ENCODE measurements at places on chromosomes 2 and 18.

GRCh38 chr2:82316586-82316985 lies 2012.0 kb upstream of the LRRTM1 start:
- no peak for DNase-seq

DNA sequence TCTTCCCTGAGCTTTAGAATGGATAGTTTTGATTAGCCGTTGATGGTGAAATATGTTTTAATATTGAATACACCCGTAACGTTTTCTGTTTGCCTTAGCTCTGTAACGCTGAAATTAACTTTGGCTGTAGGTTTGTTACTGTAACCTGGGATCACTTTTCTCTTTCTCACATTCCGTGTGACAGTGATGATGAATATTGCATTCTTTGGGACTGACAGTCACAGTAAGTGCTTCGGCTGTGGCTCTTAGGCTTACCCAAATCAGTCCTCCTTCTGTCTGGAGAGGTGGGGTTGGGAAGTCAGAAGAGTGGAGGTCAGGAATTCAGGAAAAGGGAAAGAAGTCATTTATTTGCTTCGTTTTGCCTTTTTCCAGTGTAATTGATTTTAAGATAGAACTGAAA lies 18.0 kb downstream of the RMC1 start:
- DNase-seq, result no peak

DNA sequence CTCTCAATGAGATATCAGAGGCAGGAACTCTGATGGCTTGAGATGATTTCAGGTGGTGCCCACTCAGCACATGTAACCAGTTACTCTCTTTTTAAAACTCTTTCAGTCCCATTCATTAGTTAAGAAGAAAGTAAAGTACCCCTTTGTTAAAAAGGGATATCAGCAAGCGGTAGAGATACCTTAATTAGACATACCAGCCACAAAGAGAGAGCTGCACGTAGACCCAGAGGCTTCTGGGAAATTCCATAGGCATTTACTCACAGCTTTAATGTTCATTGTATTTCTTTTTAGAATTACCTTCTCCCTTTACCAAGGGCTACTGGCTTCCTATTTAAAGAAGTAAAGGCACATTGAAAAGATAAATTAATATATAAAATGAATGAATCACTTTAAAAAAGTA lies 63.3 kb downstream of the LYPD6B start:
- DNase-seq, result no peak

- DNase-seq, result peak; percentile 3
Measured at GRCh38 chr18:62186499-62186773, 420 bp downstream of the PIGN start.

- DNase-seq, result no peak
Measured at GRCh38 chr2:238313289-238313990, 6.9 kb upstream of the TRAF3IP1 start.

DNA sequence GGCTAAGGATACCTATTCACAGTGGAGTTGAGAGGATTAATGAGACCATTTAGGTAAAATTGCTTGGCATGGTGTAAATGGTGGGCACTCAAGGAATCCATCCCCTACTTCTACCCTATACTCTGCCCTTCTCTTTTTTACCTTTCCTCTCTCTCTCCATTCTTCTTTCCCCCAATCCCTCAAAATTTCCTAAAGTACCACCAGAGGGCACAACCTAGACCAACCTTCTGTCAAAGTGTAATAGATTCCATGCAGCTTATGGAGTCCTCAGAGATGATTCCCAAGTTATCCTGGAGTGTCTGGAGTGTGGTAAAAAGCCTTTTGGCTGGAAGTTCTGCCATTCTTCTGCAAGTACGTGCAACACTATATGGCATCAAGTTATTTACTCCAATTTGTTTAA lies 33.0 kb upstream of the CCDC195 start:
- DNase-seq, result no peak

- no peak for DNase-seq
Measured at GRCh38 chr2:96264086-96264485, 1.7 kb downstream of the TMEM127 start.

DNA sequence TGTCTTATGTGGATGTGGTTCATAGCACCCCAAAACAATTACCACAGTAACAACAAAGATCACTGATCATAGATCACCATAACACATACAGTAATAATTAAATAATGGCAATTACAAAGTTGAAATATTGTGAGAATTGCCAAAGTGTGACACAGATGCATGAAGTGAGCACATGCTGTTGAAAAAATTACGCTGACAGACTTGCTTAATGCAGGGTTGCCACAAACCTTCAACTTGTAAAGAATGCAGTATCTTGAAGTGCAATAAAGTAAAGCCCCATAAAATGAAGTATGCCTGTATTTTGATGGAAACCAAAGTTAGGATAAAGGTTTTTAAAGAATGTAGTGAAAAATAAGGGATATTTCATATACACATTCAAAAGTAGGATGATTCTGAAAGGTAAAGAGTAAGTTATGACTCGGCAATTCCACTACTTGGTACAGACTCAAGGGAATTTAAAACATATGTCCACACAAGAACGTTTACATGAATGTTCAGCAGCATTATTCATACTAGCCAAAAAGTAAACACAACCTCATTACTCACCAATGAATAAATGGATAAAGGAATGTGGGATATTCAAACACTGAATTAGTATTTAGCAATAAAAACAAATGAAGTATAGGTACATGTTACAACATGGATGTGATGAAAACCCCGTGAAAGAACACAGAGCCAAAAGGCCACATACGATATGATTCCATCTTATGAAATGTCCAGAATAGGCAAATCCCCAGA lies 61.6 kb downstream of the SCN9A start:
- DNase-seq, result peak; percentile 87

- peak; percentile 52 for DNase-seq
Measured at GRCh38 chr18:26470011-26470637, 78.2 kb downstream of the KCTD1 start.

GRCh38 chr2:196286821-196287220 lies 115.4 kb upstream of the STK17B start:
- no peak for DNase-seq

DNA sequence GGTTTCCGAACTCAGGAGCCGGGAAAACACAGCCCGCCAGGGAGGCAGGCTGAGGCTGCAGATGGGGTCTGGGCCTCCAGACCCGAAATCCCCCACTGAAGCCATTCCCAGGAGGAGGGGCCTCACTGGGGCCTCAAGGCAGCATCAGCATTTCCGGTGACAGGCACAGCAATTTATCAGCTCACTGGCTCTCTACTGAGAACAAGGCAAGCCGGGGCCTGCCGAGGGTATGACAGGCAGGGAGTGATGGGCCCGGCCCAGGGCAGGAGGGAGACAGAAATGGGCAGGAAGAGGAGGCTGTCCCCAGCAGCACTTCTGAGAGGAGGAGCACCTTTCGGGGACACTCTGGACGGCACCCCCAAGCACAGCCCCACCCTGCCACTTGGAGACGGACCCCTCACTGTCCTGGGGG lies 12.5 kb downstream of the SDC1 start:
- DNase-seq, result peak; percentile 40

GRCh38 chr18:46322411-46322891 lies 218.3 kb downstream of the HAUS1 start:
- DNase-seq, result no peak

GRCh38 chr2:64730551-64731262 lies 77.0 kb upstream of the SERTAD2 start:
- DNase-seq, result peak; percentile 24

GRCh38 chr2:207778298-207778882 lies 8.7 kb upstream of the FZD5 start:
- no peak for DNase-seq

- no peak for DNase-seq
Measured at GRCh38 chr2:180604077-180604476, 376.3 kb upstream of the UBE2E3 start.

- no peak for DNase-seq
Measured at GRCh38 chr2:47310801-47311560, 92.0 kb upstream of the MSH2 start.

DNA sequence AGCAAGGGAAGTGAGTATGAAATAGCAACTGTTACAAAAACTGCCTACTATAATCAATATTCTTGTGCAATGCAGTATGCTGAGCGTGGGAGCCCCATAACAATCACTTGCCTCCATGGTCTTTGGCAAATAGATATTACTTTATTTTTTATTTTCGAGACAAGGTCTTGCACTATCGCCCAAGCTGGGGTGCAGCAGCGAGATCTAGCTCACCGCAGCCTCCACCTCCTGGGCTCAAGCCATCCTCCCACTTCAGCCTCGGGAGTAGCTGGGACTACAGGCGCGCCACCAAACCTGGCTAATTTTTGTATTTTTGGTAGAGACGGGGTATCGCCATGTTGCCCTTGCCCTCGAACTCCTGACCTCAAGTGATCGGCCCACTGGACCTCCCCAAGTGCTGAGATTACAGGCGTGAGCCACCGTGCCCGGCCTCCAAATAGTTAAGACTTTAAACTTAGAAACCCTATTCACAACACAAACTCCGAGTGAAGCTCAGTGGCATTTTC lies 1.2 kb upstream of the CCNT2 start:
- DNase-seq, result no peak

DNA sequence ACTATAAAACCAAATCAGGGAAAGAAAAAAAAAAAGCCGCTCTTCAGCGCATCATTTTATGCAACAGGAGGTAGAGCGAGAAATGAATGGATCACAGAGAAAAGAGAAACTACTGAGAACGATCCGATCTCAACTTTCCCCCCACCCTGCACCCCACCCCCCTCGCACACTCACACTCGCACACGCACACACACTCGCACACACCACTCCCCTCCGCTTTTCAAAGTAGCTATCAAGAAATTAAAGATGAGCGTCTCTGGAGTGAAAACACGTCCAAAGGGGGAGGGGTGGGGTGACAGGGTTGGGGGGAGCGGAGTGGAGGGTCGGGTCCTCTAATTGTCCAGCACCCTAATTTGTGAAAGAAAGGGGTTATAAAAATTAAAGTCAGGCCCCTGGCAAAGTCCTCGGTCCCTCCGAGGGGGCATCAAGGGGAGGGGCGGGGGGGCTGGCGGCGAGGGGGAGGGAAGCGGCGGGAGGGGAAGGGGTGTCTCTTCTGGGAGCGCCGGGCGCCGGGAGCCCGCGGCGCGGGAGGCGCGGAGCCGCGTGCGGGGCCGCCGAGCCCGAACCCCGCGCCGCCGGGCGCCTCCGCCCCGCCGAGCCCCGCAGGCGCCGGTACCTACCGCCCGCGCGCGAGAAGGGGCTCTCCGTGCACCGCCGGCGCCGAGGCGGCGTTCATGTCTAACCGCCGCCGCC lies 428 bp downstream of the TCF4 start:
- no peak for DNase-seq

DNA sequence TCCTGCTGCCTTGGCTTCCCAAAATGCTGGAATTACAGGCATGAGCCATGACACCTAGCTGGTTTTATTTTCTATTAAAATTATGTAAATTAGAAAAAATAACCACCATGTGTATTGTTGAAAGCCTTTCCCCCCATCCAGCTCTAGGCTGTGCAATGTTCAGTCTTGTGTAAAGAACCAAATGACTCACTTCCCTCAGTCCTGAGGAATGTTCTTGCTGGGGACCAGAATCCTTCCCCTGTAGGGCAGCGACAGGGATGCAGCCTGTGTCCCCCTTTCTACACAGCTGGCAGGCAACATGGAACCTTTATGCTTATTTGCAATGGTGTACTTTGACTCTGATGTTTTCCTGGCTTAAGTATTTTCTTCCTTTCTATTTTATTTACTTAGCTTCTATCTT lies 29.4 kb downstream of the AOX1 start:
- no peak for DNase-seq

DNA sequence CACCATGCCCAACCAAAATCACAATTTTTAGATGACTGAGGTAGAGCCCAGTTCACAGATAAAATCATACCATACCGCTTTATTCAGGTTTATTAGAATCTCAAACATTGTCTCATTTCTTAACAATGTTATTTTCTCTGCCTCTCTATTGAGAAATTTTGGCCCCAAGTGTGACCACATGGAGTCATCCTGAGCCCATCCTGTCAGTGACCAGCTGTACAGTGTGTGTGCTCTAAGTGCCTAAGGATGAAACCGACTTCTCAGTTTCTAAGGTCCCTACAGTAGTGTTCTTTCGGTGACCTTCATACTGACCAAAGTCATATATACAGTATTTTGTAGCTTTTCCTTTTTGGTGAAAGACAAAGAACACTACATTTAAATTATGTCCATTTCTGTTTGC lies 123.7 kb upstream of the MSTN start:
- no peak for DNase-seq

DNA sequence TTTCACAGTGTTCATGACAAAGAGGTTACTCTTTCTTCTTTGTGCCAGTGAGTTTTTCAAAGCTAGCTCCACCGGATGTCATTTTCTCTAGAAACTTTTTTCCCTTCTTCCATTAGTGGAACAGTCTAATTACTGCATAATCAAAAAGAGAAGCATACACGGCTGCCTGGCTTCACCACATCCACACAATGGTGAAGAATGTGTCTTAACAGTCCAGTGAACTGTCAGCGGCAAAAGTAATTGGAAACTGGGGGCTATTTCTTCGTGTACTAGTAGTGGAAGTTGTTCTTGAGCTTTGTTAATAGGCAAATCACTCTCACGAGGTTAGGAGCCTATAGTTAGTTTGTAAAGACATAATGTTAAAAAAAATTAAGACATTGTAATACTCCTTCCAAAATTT lies 32.9 kb upstream of the PIK3C3 start:
- no peak for DNase-seq

DNA sequence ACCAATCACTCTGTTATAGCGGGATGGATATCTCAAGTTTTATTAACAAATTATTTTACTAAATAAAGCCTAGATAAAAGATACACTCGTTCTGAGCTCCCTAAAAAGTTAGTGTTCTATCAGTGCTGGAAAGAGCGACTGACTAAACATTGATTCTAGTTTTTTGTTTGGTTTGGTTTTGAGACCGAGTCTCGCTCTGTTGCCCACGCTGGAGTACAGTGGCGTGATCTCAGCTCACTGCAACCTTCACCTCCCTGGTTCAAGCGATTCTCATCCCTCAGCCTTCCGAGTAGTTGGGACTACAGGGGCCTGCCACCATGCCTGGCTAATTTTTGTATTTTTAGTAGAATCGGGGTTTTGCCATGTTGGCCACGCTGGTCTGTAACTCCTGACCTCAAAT lies 73.8 kb upstream of the CDCA7 start:
- no peak for DNase-seq

GRCh38 chr2:137380610-137381009 lies 583.7 kb upstream of the HNMT start:
- DNase-seq, result no peak

DNA sequence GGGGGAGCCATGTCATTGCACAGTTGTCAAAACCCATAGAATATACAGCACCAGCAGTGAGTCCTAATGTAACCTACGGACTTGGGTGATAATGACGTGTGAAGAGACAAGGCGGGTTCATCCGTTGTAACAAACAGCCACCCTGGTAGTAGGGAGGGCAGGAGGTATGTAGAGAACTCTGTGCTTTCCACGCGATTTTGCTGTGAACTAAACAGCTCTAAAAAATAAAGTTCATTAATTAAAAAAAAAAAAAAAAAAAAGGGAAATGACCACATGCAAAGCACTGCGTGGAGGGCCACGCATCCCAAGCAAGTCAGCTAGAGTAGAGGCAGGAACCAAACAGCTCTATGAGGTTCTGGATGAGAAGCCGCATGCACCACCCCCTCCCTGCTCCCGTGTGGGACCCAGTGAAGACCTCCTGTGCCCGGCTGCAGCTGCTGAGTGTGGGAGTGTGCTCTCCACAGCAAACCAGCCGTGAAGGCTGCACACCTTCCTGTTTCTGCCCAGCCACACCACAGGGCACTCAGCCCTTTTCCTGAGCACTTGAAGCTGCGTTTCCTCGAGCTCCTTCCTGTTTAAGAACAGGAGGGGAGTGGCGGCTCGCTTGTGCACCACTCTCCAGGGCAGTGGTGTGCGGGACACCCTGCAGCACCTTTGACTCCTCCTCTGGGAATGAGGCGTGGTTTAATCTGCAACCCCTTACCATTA lies 65.6 kb downstream of the ODC1 start:
- DNase-seq, result no peak
